Fibroblast of the conjunctiva (primary cell): ENCODE measurements at places on chromosomes 11 and 22.

DNA sequence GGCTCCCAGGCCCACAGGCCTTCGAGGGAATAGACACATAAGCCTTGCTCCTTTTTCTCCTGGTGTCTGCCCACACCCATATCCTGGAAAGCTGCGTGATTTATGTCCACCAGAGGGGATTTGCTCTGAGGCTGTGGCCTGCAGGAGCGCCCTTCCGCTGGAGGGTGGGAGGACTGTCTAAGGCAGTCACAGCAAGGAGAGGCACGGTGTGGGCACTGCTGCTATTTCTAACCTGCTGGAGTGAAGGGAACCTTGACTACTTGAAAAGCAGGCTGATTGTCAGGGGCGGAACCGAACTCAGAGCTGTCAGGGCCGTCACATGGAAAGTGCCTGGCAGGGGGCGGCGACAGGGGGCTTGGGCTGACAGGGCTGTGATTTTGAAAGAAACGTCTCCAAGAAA, 3.7 kb downstream of the UPB1 start:
- DNase-seq: no peak

GRCh38 chr22:28120691-28121592, 201.9 kb upstream of the PITPNB start:
- no peak for DNase-seq

GRCh38 chr11:128803449-128804245, 63.4 kb downstream of the KCNJ1 start:
- no peak for DNase-seq

- no peak for DNase-seq
Measured at GRCh38 chr11:17012179-17012578, 2.0 kb downstream of the PLEKHA7 start.

DNA sequence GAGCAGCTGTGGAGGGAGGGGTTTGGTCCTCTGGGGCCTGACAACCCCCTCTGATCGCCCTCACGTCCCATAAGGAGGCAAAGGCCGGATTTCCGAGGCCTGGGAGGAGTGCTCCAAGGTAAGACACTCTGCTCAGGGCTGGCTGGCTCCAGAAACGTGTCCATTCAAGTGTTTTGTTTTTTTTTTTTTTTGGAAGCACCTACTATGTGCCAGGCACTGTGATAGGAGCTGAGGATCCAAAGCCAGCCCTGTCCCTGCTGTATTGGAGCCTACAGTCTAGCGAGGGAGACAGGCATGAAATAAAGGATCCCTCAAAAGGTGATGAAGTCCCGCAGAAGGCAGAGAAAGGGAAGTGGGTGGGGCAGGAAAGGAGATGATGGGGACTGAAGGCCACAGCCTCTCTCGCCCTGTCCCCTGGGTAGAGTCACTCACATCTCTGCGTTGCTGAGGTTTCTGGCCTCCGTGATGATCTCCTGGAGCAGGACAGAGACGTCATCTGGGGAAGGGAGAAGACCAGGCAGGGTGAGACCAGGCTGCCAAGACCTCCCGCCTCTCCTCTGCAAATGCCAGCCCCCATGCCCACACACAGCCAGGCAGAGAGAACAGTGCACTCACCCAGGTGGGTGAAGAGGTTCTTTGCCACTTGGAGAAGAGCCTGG, 89.2 kb downstream of the PDE2A start:
- no peak for DNase-seq
